Ovary (tissue), 10 donors: ENCODE measurements at places on chromosomes 7 and 10.

- no peak for DNase-seq
Observed at GRCh38 chr7:85659364-85659763, 472.5 kb upstream of the SEMA3D start.

- DNase-seq, result peak; percentile 88
Observed at GRCh38 chr10:73848821-73849489, 25.4 kb downstream of the CAMK2G start.

DNA sequence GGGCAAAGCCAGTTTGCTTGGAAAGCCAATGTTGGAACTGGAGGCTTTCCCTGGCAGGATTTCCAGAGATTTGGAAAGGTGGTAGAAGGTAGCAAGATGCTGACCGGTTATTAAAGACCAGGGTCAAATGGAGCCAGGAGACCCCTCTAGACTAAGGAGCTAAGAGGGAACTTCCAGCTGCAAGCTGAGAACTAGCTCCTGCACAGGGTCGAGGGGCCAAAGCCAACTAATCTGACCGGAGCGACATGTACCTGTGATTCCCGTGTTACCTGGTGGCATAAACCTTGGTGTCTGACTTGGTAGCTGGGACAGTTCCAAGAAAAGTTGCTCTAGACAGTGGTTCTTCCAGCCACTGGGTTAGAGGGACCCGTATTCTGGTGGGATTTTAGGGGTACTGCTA, 41.8 kb downstream of the SPDYE5 start:
- no peak for DNase-seq

- DNase-seq, result no peak
Observed at GRCh38 chr10:133528845-133529575, 1.8 kb downstream of the CYP2E1 start.

- no peak for DNase-seq
Observed at GRCh38 chr10:34824870-34825269, 9.8 kb upstream of the PARD3 start.

- no peak for DNase-seq
Observed at GRCh38 chr7:11130012-11130411, 156.3 kb downstream of the PHF14 start.

DNA sequence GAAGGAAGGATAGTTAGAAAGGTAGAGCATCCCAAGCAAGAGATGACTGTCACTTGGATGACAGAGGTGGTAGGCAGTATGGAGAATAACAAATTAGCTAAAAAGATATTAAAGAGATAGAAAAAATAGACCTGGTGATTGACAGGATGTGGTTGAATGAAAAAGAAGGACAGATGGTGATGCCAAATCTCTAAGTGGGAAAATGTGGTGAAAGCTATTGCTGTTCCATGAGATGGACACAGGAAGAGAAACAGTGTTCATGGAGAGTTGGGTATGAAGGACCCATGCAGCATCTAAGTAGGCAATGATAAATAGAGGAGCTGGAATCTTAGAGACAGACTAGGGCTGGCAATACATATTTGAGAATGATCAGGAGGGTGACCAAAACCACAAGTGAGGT, 30.7 kb downstream of the FAM13C start:
- DNase-seq, result no peak

GRCh38 chr7:79453558-79454360, at the start of gene MAGI2:
Gene MAGI2 (minus strand): TSS chr7:79453667. CDS start chr7:79453320, 347 bp downstream.
- DNase-seq, result peak; percentile 94

- no peak for DNase-seq
Observed at GRCh38 chr10:131789516-131789915, 111.3 kb upstream of the PPP2R2D start.

- no peak for DNase-seq
Observed at GRCh38 chr10:104109908-104110662, 11.9 kb upstream of the SFR1 start.

DNA sequence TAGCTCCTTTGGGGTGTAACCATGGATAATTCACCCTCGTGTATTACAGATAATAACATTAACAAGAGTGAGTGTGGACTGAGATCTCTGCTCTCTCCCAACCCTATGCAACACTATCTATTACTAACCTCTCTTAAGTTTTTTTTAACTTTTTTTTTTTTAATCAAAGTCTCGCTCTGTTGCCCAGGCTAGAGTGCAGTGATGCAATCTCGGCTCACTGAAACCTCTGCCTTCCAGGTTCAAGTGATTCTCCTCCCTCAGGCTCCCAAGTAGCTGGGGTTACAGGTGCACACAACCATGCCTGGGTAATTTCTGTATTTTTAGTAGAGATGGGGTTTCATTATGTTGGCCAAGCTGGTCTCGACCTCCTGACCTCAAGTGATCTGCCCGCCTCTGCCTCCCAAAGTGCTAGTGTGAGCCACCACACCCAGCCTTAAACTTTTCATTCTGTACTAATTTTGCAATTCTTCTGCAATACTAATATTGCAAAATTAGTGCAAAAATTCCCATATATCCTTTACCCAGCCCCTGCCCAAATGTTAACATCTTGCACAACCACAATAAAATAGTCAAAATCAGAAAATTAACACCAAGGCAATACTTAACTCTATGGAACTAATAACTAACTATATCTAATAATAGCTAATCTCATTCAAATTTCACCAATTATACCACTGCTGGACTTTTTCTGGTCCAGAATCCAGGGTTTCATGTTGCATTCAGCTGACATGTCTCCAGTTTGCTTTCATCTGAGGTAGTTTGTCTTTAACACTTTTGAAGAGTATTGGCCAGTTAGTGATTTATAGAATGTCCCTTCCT, 66.5 kb upstream of the TCF7L2 start:
- no peak for DNase-seq
